NCI-H345 (cell line): ENCODE measurements at places on chromosomes 16 and 17.

- no peak for DNase-seq
These were observed 17.5 kb upstream of the MLKL start for GRCh38 chr16:74718140-74718539.

- peak; percentile 43 for DNase-seq
These were observed 32.0 kb downstream of the MBTPS1 start for GRCh38 chr16:84084570-84085270.

- no peak for DNase-seq
These were observed 7.5 kb upstream of the HSD3B7 start for GRCh38 chr16:30977502-30977901.

- DNase-seq = no peak
These were observed 3.7 kb downstream of the ELOB start for GRCh38 chr16:2773188-2773968.

DNA sequence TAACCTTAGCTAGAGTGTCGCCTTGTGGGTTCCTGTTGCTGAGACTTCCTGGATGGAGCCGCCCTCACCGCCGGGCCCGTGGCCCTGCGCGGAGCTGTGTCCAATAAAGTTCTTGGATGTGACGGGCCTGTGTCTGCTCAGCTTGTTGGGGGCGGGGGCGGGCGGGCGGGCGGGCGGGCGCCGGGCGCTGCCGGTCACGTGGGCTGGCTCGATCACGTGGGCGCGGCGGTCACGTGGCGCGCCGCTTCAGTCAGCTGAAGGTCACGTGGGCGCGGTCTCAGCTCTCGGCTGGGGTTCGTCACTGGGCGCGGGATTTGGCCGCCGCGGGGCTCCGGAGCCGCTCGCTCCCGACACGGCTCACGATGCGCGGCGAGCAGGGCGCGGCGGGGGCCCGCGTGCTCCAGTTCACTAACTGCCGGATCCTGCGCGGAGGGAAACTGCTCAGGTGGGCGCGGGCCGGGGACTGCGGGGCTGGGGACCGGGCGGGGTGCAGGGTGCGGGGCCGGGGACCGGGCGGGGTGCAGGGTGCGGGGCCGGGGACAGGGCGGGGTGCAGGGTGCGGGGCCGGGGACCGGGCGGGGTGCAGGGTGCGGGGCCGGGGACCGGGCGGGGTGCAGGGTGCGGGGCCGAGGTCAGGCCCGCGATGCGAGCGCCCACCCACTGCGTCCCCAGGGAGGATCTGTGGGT lies at the start of gene AMDHD2:
Gene AMDHD2, plus strand, starts transcription at position 275 of the 687 bp plus-strand sequence. Its CDS starts 88 bp downstream, at position 363.
- peak; percentile 87 for DNase-seq

DNA sequence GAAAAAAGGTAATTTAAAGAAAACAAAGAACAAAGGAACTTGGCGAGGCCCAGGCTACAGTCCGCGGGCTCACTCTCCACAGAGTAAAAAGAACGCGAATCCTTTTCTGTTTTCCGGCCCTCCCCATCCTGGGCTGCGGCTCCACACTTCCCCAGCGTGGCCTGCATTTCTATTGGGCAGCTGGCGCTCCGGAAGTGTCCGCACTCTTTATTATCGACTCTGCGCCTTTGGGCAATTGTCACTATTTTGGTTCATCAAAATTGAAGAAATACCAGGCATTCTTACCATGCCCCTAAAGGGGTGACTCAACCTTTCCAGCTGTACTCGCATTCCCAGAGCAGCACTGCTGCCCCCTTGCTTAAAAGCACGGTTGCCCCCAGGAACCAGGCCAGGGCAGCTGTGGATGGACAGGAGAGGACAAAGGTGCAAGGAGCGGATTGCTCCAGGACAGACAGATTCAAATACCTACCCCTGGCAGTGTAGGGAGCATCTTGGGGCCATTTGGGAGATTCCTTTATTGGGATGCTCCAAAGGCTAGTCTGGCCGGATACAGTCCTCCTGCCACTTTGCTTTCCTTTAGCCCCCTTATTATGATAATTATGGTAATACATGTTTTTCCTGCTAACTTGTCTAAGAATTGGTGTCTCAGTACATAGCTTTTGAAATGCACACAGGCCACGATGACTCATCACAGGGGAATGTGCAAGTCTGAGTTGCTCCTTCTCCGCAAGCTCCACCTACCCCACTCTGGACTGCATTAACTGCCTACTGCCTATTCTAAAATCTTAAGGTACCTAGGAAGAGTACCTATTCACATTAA lies 985 bp upstream of the SLFN12 start:
- no peak for DNase-seq

DNA sequence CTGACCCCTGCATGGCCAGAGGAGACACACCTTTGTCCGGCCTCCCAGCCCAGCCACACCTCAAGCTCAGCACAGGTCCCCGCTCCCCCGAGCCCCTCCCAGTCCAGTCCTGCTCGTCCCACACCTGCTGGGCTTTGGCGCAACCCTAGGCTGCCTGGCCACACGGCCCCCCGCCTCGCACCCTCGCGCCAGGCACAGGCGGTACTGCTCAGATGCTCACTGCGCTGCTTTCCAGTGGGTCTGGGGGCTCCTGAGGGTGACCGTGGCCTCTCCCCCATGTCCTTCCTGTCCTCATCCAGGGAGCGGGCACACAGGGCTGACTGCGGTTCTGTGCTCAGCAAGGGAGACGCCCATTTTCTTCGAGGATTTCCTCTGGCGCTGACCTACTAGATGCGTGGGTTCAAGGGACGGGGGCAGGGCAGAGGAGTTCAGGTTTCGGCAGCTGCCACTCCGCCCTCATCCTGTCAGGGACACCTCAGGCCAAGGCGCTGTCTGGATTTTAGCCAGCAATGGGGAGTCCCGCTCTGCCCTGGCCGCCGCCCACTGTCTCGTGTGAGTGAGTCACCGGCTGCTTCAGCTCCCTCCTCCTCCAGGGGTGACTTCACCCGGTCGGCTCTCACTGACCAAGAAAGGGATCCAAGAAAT lies 118.0 kb upstream of the ZNF469 start:
- no peak for DNase-seq

- peak; percentile 77 for DNase-seq
These were observed 54.9 kb downstream of the SREBF1 start for GRCh38 chr17:17781591-17782496.

DNA sequence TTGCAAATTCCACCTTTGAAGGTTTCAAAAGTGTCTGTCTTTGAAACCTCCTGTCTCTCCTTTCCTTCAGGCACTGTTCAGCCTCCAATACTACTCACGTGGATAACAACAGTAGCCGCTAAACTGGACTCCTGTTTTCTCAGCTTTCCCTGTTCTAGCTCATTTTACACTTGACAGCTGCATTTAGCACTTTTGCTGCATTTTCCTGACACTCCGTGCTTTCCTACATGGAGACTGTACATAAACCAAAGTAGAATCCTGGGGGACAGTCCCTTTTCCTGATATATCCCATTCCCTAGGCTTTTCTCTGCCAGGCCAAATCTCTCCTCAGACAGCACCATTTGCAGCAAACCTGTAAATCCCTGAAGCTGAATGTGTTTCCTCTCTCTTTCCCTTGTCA lies 3.6 kb downstream of the CCL5 start:
- DNase-seq = no peak

DNA sequence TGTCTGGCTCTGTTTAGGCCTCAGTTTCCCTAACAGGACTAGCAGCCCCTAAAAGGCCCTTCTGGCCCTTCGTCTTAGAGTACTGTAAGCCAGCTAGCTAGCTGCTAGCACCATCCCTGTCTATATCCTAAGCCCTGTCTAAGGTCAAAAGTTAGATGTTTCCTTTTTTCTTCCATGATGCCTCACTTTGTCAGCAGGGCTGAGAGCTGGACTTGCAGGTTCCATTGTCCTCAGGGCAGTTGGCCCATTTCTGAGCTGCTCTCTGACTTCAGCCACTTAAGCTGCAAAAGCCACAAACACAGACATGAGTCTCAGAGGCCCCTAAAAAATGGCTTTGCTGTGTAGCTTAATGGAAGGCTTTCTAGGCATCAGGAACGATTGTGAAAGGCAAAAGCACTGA lies 187.7 kb downstream of the CBLN1 start:
- no peak for DNase-seq

GRCh38 chr17:49241692-49242397 lies 11.3 kb upstream of the PHOSPHO1 start:
- DNase-seq = no peak

DNA sequence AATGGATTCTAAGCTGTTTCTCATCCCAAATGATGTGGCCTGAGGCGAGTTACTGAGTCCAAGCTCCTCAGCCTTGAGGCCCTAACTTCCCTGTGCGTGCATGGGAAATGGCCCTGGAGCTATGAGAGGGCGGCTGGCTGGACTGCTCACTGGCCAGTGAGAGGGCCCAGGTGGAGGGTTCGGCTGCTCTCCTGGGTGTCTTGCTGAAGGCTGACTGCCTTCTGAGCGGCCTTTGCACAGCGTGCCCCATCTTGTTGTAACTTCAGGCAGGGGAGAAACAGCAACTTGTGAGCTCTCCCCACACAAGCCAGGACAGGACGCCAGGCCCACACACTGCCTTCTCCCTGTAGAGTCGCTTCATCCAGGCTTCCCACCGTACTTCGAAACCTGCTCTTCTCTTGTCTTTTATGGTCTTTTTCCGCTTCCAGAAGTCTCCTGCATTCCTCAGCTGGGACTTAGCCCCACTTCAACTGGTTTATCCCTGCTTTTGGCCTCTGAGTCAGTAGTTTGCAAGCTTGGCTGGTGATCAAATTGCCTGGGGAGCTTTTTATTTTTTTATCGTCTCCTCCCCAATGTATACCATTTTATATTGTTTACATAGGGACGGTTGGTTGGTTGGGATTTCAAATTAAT lies 13.3 kb downstream of the CDH3 start:
- DNase-seq = no peak

- DNase-seq = no peak
These were observed 1.6 kb upstream of the WFIKKN2 start for GRCh38 chr17:50833510-50834428.
